ENCODE measurements at places on chromosomes 11 and 22.

DNA sequence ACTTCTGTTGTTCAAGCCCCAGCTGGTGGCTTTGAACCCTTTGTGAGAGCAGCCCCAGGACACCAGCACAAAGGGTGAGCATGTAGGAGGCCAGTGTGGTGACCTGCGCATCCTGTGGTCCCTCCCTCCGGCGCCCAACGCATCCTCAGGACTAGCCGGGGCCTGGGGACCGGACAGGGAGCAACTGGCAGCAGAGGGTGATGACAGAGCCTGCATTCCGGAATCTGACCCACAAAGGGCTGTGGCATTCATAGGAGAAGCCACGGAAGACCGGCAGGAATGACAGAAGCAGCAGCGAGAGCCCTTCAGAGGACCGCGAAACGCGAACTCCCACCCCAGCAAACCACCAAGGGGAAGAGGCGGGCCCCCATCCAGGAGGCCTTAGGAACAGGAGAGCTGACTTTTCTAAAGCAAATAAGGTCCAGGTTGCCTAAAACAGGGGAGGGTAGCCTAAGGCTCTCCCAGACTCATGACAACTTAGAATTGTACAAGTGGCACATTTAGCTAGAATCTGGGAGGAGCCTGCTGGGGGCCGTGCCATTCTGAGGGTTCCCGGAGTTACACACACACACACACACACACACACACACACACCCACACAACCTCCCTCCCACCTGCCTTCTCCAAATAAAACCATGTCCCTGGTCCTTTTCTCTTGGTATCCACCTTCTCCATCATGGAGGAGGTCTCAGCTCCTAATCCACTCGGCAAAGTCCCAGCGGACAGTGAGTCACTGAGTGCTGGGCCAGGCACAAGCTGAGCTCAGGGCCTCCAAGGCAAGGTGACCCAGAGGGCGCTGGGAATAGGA lies 232.7 kb downstream of the CTTN start:
- DNase-seq: no peak

GRCh38 chr22:47237890-47238480 lies 475.5 kb downstream of the TBC1D22A start:
- DNase-seq: no peak

DNA sequence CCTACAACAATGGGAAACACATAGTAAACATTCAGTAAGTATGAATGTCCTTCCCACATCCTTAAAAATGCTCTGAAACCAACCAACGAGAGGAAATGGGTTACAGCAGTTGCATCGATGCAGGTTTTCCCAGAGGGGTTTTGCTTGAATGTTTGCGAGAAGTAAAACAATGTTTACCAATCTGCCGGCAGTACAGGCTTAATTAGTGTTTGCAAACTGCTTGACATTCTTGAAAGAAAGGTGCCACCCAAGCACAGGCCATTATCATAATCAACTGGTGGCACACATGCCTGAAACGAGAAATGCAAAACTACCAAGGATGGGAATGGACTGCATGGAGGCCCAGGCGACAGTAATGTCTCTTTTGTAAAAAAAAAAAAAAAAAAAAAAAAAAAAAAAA lies 27.1 kb upstream of the OPCML start:
- no peak for DNase-seq

GRCh38 chr11:44418456-44418830 lies 108.5 kb upstream of the ALX4 start:
- no peak for DNase-seq

DNA sequence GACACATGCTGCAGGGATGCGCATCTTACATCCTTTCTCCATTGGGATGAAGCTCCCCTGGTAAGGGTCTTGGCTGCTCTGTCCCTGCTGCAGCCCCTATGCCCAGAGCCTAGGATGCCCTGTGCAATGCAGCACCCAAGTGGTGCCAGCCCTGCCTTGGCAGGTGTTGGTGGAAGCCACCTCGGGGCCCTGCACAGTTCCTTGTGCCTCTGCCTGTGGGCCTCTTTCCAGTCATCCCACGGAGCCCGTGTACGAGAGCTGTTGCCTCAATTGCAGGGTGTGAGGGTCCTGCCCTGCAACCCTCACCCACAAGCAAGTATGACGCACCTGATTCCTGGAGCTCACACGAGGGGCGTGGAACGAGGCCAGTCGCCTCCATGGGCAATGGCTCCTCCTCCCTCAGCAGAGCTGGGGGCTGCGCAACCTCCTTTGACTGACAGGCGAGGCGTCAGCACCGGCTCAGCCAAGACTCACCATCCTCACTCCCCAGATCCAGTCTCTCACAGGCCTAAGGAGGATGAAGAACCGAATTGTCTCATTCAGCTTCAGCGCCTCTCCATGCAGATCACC lies 719.6 kb downstream of the BRD1 start:
- no peak for DNase-seq

DNA sequence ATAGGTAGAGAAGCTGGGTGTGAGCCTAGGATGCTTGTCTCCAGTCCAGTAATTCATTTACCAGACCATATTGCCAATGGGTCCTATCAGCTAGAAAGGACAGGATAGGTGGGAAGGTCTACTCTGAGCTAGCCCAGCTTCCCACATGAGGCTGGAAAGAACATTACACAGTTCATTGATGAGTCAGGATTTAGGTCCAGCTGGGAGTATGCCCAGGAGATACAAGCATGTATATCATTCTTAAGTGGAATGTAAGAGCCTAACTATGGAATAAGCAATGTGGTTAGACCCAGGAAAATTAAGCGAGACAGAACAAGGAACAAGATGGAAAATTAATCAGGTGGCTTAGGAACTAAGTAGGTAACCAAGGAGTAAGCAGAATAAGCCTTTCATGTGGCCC lies 59.0 kb upstream of the TBCEL start:
- no peak for DNase-seq

DNA sequence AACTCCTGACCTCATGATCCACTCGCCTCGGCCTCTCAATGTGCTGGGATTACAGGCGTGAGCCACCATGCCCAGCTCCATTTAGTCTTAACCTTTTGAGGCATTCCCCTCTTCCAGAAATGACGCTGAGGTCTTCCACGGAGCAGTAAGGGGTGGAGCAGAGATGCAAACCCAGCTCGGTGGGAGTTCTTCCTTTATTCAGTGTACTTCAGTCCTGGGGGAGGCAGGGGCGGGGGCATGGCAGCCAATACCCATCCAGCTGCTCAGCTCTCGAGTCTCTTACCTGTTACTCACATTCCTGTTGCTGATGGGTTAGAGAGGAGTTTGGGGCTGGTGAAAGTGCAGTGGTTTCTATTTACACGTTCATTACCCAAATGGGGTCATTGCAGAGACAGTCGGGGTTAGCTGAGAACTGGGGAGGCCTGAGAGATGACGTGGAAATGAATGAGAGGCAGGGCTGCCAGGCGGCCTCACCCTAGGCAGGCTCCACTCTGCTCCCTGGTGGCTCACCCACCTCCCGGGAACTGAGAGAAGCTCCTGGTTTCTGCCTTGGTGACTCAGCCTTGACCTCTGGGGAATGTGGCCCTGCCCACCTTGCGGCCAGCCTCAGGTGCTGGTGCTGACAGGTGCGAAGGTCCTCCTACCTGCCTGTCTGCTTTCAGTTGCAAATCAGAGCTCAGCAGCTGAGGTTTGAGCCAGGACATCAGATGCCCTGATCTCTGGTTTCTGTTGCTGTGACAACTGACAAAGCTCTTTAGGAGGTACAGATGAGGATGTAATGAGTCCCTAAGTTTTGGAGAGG lies 13.4 kb upstream of the ST14 start:
- DNase-seq: peak; percentile 68

GRCh38 chr22:25765801-25766200 lies 23.8 kb downstream of the MYO18B start:
- no peak for DNase-seq

DNA sequence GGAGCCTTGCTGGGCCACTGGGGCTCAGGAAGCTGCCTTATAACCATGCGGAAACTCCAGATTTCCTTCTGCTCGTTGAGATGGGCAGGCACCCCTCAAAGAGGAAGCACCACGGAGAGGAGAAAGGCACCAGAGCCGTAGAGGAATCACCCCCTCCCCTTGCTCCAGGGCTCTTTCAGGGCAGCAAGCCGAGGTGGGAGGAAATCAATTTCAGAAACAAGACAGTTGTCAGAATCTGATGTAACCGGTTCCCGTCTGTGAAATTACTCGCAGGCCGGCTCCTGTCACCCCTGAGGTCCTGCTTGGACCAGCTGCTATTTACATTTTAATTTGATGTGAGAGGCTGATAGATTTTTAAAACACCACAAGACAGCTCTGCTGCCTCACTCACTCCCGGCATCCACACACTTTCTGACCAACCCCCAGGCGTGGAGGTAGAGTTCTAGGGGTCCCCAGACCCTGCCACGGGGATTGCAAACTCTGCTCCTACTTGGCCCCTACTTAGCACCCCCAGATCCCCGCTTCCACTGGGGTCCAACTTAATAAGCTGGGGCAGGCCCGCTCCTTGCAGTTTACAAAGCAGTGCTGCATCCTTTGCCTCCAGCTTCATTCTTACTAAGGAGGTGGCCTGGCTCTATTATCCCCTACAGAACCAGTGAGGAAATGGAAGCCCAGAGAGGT lies 162.5 kb downstream of the CEP164 start:
- DNase-seq: no peak

DNA sequence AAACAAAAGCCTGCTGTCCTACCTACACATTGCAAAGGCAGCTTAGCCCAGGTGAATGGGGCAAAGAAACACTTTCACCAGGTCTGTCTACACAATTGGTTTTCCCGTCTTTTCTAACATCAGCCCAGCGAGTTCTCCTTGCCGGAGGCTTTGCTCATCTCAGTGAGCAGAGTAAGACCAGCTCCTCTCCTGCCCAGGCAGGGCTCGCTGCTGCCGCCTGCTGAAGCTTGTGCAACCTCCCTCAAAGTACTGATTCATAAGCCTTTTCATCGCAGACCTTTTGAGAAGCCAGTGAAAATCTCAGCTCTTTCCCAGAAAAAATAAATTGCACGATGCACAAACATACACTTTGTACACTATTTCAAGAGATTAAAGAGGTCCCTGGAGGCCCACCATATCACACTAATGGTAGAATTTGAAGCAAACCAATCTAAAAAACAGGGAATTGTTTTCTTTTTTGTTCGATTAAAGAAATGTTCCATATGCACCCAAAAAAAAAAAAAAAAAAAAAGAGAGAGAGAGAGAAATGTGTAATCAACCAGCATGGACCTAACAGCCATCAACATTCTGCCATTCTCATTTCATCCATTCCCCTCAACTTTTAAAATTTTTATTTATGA lies 328.1 kb upstream of the MPPED2 start:
- DNase-seq: no peak

DNA sequence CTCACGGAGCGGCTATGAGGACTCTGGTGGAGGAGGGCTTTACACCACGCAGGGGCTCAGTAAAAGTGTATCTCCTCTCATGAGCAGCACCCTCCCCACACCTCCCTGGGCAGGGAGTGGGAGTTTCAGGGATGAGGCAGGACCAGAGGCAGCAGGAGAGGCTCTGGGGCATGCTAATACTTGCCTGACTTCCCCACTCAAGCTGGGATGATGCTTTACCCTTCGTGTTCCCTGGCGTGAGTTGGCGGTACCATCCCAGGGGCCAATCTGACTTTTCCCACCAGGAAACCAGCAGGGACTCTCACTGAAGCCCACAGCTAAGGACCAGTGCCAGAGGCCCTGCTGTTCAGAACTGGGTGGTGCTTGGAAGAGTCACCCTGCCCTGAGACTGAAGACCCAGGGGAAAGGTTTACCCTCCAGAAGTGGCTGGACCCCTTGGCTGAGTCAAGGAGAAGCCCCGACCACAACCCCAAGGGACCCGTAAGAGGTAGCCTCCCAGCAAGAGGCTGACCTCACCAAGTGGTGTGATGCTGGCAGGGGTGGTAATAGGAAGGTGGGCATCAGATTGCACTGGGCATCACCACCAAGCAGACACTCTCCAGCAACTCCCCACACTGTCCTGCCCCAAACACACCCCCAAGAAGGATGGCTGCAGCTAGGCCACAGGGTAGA lies 65.6 kb downstream of the THAP12 start:
- DNase-seq: no peak

- DNase-seq: no peak
Observed at GRCh38 chr11:133228471-133229329, 303.6 kb downstream of the OPCML start.

- no peak for DNase-seq
Observed at GRCh38 chr11:19342036-19342435, 101.3 kb upstream of the E2F8 start.

- no peak for DNase-seq
Observed at GRCh38 chr11:115636753-115637527, 132.7 kb upstream of the CADM1 start.

DNA sequence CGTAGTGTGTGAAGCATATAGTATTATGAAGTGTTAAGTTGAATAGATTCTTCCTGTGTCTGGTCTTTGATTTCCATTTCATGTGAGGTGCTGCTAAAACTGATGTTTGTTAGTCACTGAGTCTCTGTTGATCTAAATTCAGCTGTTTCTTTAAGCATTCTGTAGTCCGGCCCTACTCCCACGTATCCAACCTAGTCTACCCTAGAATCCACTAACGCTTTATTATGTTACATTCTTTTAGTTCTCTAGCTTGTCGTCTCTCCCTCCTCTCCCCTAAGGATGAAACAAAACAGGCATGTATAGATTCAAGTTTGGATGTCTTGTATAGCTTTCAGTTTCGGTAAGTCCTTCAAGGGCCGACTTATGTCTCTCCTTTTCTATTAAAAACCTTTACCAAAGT lies 4.1 kb downstream of the WEE1 start:
- DNase-seq: no peak

DNA sequence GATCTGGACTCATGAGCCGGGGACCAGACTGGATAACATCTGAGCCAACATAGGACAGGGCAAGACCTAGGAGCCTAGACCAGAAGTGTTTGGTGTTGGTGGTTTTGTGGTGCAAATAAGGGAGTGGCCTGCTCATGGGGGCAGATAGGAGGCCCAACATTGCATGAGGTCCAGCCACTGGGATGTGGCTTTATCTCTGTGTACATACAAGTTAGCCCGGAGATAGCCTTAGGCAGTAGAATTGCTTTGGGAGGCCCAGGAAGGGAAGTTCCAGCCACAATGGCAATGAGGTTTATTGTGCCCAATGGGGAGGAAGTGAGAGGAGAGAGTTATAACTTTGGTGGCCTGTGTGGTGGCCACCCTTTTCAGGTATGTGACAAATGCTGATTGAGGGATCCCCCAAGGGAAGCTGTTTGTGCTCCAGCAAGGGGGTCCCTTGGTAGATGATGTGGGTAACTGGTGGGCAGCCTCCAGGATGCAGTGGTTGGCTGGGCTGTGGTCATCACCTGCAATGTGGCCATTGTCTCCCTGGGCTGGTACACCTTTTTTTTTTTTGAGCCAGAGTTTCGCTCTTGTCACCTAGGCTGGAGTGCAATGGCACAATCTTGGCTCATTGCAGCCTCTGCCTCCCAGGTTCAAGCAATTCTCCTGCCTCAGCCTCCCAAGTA lies 6.4 kb downstream of the LMO2 start:
- no peak for DNase-seq

- no peak for DNase-seq
Observed at GRCh38 chr11:111362887-111363411, 16.1 kb downstream of the POU2AF1 start.

Measured in NCI-H510A treated with DMSO at 0.1 percent for 48 hours (cell line).